ENCODE measurements at places on chromosomes 5 and 9. TPM values are rescaled to one million over a fixed set of nuclear protein-coding genes. Genes with fewer than 3 reads are reported as not detected.

The PCDHB6 gene
- 0.51 TPM for total RNA-seq

- no peak for DNase-seq
These were observed 114.9 kb downstream of the NMUR2 start for GRCh38 chr5:152290181-152290580.

GRCh38 chr9:128442150-128442549 lies 13.7 kb upstream of the ODF2 start:
- no peak for DNase-seq

DNA sequence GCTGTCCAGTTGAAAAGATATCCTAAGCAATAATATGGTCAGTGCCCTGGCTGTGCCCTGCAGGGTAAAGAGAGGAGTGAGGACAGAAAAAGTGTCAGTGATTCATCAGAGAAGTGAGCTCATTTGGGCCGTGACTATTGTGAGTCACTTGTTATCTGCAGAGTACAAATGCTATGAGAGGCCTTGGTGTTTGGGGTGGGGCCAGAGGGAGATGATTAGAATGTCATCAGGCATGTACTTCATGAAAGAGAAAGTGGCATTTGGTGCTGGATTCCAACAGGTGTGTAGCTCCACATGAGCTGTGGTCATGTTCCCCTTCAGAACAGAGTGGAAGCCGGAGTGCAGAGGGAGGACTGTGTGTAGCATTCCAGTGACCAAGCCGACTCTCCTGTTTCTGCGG lies 174.1 kb downstream of the KDM4C start:
- peak; percentile 62 for DNase-seq

DNA sequence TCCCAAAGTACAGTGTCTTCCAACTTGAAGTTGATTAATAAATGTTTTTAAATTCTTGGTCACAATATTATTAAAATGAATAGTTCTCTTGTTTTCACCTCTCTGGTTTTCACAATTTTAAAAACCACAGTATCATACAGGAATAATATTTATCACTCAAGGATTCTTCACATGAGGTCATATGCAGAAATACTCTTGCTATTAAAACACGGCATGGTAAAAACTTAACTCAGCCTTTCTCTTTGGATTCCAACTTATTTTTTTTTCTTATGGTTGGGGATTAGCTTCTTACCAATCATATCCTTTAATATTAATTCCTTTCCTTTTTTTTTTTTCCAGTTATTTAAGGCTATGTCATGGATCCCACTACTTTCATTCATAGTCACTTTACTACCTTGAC lies 289.4 kb downstream of the ADAMTS6 start:
- DNase-seq, result no peak

DNA sequence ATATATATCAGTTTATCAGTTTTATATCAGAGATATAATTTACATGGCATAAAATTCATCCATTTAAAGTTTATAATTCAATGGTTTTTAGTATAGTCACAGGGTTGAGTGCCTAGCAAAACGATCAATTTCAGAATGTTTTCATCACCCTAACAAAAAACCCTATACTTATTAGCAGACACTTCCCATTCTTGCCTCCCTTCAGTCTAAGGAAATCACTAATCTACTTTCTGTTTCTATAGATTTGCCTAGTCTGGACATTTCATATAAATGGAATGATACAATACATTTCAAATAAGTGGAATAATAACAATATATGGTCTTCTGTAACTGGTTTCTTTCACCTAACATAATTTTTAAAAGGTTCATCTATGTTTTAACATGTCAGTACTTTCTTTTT lies 9.6 kb upstream of the LNPEP start:
- no peak for DNase-seq

- peak; percentile 5 for DNase-seq
These were observed 59.1 kb downstream of the PHF2 start for GRCh38 chr9:93635186-93636107.

The FAM81B gene
- 6.8 TPM for total RNA-seq

- no peak for DNase-seq
These were observed 76.7 kb upstream of the CHD1 start for GRCh38 chr5:99005506-99005905.

DNA sequence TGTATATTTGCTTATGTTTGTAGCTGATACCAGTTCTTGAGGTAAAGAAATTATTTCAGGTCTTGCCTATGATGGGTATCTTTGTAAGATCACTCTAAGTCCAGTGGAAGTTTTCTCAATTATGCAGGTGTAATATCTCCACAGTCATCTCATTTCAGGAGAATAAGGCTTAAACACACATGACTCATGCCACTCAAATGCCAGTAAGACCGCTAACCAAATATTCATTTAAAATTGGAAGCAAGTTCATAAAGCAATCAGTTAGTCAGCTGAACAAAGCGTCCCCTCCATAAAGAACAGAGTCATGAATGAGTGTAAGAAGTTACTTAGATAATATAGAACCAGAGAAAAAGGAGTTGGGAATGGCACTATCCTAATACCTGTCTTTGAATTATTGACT lies 248.7 kb downstream of the LURAP1L start:
- DNase-seq, result no peak

DNA sequence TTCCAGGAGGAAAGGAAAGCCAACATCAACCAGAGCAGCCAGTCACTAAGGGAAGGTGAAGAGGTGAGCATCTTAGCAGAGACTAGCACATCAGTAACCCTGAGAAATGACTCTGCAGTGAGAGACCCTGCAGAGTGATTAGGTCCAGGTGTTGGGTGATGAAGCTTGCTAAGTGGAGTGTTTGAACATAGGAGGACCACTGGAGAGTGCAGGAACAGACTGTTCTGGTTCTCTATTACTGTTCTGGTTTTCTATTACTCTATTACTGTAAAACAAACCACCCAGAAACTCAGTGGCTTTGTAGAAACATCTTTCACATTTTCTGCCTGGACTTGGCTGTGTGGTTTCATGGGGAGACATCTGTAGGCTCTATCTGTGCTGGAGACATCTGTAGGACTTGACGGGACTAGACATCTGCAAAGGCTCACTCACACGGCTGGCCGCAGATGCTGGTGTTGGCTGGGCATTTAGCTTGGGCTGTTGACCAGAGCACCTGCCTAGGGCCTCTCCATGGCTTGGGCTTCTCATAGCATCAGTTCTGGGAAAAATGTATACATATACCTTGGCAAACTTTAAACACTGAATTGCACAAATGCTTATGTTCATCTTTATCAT lies 33.4 kb upstream of the SPATA31E1 start:
- no peak for DNase-seq

- no peak for DNase-seq
These were observed 104.7 kb downstream of the ISL1 start for GRCh38 chr5:51487952-51488351.

The PCDHGB3 gene
- total RNA-seq, result 4.8 TPM

GRCh38 chr9:98750364-98751060 lies 41.8 kb upstream of the GABBR2 start:
- DNase-seq, result no peak

DNA sequence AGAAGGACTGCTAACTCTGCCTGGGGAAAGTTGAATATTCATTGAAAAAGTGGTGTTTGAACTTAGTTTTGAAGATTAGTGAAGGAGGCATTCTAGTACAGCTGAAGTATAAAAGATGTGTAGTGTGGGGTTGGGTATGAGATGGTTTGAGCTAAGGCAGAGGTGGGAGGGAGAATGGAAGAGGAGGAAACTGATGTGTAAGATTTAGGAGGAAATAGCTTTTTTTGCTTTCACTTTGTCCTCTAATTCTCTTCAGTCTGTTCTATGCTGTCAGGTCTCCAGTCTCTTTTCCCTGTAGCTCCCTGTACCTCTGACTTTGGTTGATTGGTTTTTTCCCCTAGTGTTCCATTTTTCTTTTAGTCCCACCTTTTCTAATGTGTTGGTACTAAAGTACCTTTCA lies 9.0 kb downstream of the CREBRF start:
- no peak for DNase-seq

The KCTD16 gene
- total RNA-seq, result 1.1 TPM

DNA sequence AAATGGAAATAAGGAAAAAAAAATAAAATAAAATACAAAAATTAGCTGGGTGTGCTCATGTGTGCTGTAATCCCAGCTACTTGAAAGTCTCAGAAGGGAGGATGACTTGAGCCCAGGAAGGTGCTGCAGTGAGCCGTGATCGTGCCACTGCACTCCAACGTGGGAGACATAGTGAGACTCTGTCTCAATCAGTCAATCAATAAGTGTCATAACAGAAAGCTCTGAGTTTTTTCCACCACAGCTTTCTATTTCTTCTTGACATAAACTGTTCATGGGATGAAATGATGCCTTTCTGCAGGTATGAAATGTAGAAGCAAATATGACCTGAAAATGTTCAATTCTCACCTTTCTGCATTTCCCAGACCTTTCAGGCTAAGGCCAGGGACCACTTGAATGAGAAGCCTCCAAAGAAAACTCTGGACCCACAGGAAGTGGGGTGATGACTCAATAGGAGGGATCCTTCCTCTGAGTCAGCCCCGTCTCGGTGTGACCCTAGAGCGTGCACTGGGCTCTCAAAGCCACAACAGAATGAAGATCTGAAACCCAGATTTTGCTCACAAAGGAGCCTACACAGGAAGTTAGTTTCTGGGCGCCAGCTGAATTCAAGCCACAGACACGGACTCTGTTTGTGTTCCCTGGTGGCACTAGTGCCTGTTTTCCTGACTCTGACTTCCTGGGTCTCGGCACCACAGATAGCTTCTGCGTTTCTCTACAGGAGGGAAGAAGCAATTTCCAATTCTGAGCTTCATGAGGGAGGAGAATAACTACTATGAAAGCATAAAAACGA lies 62.0 kb downstream of the ANKH start:
- DNase-seq, result peak; percentile 60

GRCh38 chr9:99221266-99221620 lies 499 bp downstream of the ALG2 start:
- no peak for DNase-seq

GRCh38 chr9:99752417-99753109 lies 69.1 kb upstream of the NR4A3 start:
- no peak for DNase-seq

DNA sequence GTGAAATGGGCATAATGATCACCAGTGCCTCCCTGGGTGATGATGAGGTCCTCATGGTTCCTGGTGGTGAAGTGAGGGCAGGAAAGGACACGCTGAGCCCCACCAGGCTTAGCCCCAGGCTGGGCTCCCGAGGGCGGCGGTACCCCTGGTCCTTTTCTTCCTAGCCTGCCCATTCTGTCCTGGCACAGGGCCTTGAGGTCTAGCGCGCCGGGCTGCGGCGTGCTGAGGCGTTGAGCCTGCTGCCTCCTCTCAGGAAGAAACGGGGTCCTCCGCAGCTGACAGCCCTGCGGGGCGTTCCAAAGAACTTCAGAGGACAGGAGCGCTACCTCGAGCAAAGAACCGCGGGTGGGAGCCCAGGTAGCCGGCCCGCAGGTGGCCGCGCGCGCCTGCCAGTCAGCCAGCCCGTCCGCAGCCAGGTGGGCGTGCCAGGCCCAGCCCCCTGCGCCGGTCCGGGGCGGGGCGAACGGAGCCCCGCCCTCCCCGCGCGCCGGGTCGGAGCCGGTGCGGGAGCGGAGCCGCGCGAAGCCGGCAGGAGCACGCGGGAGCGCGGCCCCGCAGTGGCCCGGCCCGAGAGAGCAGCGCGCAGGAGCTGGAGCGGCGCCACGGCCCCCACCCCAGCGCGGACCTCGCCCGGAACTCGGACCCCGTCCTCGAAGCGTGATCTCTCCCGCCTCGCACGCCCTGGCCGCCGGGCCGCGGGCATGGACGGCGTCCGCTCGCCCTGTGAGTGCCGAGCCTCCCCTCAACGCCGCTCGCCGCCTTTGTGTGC lies at the start of gene WNK2:
Gene WNK2 (plus strand): TSS at position 477 of the 769 bp plus-strand sequence. CDS start 791 bp downstream, outside the sequence.
- peak; percentile 72 for DNase-seq

DNA sequence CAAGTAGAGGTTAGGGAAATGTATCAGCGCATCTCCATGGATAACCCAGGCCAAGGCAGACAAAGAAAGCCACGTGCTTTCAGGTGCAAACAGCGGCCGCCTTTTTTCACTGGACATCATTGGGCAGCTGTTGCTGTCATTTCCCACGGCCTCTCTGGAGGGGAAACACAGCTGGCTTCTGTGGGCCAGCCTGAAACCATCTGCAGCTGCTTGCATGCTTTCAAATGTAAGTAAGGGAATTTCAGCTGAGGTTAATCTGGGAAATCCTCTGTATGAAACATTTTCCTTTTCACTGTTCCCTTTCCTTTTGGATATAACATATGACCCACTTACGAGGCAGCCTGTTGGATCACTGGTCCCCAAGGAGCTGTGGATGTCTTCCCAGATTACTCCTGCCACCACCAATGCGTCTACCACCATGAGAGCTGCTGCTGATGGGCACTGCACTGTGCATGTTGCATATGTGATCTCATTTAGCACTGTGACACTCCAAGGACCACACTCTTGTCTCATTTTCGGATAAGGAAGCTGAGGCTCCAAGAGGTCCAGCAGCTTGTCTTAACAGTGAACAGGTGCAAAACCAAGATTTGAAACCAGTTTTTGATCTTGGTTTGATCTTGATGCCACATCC lies 106.3 kb downstream of the C9orf152 start:
- DNase-seq, result no peak

DNA sequence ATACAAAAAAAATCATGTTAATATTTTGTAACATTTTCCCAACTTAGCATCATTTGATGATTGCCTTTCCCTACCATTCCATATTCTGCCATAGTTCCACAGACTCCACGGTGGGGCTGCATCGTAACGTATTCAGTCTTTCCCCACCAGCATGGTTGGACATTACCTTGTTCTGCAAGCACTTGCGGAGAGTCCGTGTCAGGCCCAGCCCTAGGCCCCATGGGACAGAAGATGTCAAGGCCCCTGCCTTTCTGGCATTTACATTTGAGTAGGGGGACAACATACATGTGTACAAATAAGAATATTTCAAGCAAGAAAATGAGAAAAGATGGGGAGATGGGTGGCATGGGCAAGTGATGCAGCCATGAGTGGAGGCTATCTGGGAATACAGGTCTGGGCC lies 8.2 kb upstream of the PHF2 start:
- DNase-seq, result no peak

- DNase-seq, result no peak
These were observed 20.8 kb upstream of the TCERG1 start for GRCh38 chr5:146426305-146426704.

The PCDHB14 gene
- 5.2 TPM for total RNA-seq

GRCh38 chr5:88979726-88980125 lies 96.7 kb upstream of the MEF2C start:
- no peak for DNase-seq

GRCh38 chr5:143055596-143056338 lies 285.6 kb downstream of the ARHGAP26 start:
- no peak for DNase-seq

DNA sequence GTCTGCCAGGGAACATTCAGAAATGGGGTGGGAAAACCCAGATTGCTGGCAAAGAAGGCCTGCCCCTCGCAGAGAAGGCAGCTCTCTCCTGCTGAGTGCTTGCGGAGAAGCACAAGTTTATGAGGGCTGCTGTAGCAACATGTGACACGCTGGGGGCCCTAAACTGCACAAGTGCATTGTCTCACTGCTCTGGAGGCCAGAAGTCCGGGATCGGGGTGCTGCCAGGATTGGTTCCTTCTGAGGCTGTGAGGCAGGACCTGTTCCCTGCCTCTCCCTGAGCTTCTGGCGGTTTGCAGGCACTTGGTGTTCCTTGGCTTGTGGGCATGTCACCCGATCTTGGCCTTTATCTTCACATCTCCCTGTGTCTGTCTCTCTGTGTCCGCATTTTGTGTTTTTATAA lies 75.6 kb upstream of the NEURL1B start:
- DNase-seq, result no peak
